T-helper 17 cell (primary cell): ENCODE measurements at places on chromosomes 5 and 9. TPM values are rescaled to one million over a fixed set of nuclear protein-coding genes. Genes with fewer than 3 reads are reported as not detected.

GRCh38 chr9:27353474-27354229, 56.7 kb upstream of the EQTN start:
- DNase-seq: no peak

DNA sequence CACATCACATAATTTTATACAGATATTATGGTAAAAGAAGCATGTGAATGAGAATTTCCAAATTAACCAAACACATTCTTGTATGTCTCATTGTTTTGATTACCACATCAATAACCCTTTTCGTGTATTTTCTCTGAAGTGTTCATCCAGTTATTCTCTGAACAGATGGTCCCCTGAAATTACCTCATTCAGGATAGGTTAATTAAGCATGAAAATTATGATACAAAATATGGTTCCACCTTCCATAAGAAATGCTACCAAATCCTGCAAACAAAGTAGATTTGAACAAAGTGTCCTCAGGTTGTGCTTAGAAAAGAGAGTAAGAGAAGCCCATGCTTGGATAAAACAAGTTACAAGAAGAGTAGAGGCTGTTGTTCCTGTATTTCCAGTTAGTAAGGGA, 83.1 kb upstream of the LMNB1 start:
- no peak for DNase-seq

DNA sequence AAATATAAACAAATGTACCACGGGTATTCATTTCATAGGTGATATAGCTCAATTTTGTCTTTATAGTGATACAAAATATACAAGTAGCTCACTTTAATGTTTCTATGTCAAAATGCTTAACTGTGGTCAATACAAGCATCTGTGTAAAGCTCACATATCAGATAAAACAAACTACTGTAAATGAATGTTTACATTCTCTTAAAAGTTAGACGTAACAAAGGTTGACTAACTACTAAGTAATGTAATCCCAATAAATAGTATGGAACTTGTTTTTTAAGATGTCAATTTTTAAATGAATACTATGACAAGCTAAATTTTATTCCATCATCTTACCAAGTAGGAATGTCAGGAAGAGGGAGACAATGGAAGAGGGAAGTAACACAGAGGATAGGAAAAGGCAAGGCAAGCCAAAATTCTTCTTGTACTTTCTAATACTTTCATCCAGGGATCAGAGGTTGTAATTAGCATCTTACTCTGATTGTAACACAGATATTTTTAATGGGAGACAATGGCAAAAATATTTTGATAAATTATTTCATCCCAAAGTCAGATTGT, 105.5 kb downstream of the STRBP start:
- no peak for DNase-seq

- no peak for DNase-seq
Measured at GRCh38 chr5:119412279-119413227, 39.7 kb upstream of the HSD17B4 start.

DNA sequence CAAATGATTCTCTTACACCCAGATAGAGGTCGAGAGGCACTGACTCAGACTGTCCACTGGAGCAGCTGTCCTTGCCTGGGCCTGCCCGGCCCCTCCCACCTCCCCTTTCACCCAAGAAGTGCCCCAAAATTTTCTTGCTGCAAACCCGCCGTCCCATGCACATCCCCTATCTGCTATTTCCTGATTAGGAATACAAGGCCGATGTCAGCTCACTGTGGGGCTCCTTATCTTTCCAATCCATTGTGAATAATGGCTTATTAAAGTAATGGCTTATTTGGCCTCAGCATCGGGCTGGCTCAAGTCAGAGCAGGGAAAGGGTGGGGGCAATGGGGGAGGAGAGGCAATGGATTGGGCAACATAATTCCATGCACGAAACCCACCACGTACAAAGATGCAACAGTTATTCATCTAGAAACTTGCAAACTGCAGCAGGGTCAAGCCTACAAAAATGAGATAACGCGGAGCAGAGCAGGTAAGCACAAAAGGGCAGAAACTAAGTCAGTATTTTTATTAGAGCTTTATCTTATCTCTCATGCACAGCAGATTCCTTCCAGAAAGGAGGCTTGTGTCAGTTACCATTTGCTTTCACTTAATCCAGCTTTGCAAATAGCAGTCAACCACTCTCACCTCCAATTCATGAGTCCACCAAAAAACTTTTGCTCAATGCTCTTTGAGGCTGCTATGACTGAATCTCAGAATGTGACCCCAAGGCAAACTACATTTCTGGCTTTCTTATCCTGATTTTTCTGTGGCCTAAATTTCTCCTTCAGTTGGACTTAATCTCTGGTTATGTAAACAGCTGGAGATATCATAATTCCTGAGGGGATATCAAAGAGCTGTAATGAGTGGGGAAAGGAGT, 138.2 kb upstream of the OSMR start:
- DNase-seq: no peak

DNA sequence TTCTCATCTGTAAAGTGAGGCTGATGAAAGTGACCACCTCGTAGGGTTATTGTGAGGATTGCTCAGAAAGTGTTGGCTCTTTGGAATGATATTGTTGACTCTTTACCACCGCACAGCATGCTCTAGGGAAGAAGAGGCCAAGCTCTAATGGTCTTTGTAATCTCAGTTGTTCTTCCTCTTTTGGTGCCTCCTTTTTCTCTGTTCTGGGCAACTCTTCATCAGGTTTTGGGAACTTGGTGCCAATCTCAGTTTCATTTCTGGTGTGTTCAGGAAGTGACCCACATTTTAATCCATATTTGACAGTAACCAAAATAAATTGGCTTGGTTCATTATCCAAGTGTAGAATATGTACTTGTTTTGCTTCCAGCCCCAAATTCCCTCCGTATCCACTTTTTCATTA, 25.1 kb downstream of the ARHGAP26 start:
- DNase-seq: no peak

DNA sequence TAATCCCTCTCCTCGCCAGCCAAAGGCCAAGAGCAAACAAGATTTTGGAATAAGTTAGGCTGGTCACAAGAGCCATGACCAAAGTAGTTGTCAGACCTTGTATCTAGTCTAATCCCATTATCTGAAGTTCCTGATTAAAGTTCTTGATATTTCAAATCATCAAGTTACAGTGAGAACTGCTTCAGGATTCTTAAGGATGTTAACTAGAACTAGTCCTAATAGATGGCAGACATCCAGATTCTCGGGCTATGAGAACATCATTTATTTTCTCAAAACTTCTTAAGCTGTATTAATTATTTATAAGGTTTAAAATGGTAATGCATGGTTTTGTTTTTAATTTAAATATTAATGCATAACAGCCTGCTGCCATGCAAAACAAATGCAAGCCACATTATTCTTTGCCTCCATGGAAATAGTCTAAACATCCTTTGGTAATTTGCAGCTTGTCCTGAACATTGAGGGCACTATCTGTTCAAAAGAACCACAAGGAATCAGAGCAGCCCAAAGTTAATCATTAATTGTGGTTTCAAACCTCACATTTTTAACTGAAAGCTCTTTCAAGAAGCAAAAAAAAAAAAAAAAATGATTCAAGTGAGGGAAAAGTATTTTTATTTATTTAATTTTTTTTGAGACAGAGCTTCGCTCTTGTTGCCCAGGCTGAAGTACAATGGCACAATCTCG, 95.1 kb downstream of the TTC39B start:
- DNase-seq: no peak

DNA sequence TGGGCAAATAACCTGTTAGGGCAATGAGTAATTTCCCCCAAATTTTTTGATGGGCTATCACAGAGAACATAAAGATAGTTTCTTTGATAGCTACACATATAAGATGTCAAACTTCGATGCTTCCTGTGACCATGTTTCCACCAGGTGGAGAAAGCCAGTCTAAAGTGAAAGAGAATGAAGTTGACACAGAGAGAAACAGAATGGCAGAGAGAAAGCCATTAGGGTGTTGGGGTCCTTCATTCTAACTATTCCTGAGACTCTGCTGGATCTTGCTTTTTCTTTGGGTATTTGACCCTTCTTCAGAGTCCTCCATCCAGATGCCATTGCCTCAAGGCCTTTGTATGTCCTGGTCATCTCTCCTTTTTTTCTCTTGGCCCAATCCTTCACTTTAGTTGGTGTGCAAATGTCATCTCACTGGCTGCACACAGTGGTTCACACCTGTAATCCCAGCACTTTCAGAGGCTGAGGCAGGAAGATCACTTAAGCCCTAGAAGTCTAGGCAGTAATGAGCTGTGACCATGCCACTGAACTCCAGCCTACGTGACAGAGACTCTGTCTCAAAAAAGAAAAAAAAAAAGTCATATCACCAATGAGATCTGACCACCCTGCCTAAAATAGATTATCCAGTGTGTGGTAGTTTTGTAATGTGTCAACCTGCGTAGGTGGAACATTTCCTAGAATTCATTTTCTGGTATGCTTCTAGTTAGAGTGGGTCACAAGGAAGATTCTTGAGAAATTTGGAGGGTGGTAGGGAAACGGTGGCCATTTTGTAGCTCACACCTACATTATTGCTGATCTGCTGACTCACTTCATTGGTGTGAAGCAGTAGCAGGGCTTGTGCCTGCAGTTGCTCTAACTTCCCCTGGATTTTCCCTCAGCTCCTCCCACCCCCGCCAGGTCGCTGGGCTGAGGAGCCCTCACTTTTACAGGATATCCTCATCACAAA, 20.8 kb upstream of the KIF2A start:
- DNase-seq: no peak

PCDHA7 gene
- not detected for total RNA-seq

ENDOG gene
- total RNA-seq: 7.7 TPM

RGP1 gene
- total RNA-seq: 25.5 TPM
